Urinary bladder (tissue), 4 donors: ENCODE measurements at places on chromosomes 6 and 20. TPM values are rescaled to one million over a fixed set of nuclear protein-coding genes. Genes with fewer than 3 reads are reported as not detected.

The DUSP22 gene
- 23.2 TPM for total RNA-seq

The HLA-DRA gene
- 93.9 TPM for total RNA-seq

The SRMS gene
- 0.48 TPM for total RNA-seq

The CABLES2 gene
- 2.1 TPM for total RNA-seq

The TEAD3 gene
- total RNA-seq: 14.0 TPM

The NCOA7 gene
- 38.0 TPM for total RNA-seq

The LY6G5B gene
- total RNA-seq: 6.0 TPM

The CD24 gene
- 283 TPM for total RNA-seq

The MAK gene
- total RNA-seq: 0.05 TPM

The HCRTR2 gene
- 0.16 TPM for total RNA-seq

The MEP1A gene
- total RNA-seq: not detected

The GABRR1 gene
- not detected for total RNA-seq

The GNRH2 gene
- not detected for total RNA-seq

The PLG gene
- total RNA-seq: not detected

The RGS19 gene
- total RNA-seq: 7.8 TPM

The OTOR gene
- 0.16 TPM for total RNA-seq

The WFDC12 gene
- total RNA-seq: not detected

The GPR6 gene
- not detected for total RNA-seq

The C4A gene
- total RNA-seq: 3.6 TPM

The HLA-DRB5 gene
- 3.8 TPM for total RNA-seq

The C6orf163 gene
- 17.1 TPM for total RNA-seq

The ZNF76 gene
- 14.5 TPM for total RNA-seq

The OPN5 gene
- total RNA-seq: 0.05 TPM

The DDRGK1 gene
- 14.8 TPM for total RNA-seq

The PNLDC1 gene
- not detected for total RNA-seq

The NEURL2 gene
- total RNA-seq: 4.8 TPM

The HDGFL1 gene
- not detected for total RNA-seq

The SAMD5 gene
- total RNA-seq: 45.9 TPM

The RAMACL gene
- total RNA-seq: 6.0 TPM

The PHACTR3 gene
- total RNA-seq: 2.7 TPM

The CTCFL gene
- not detected for total RNA-seq

The ETV7 gene
- total RNA-seq: 0.79 TPM

The C6orf141 gene
- total RNA-seq: 3.1 TPM

The LAMA2 gene
- 190 TPM for total RNA-seq

The BNIP5 gene
- total RNA-seq: not detected

The CTAGE9 gene
- total RNA-seq: not detected

The IP6K3 gene
- 0.95 TPM for total RNA-seq

The PSORS1C2 gene
- not detected for total RNA-seq

The FGD2 gene
- total RNA-seq: 12.8 TPM

The OXT gene
- total RNA-seq: not detected

The DCDC2 gene
- total RNA-seq: 4.3 TPM

The FRMD1 gene
- 0.21 TPM for total RNA-seq

The LINC00237 gene
- total RNA-seq: not detected

The HEY2 gene
- 5.6 TPM for total RNA-seq

The PRL gene
- total RNA-seq: not detected

The MOXD1 gene
- 123 TPM for total RNA-seq

The FOXC1 gene
- total RNA-seq: 7.3 TPM

The TOX2 gene
- total RNA-seq: 1.6 TPM

The CNBD2 gene
- 1.9 TPM for total RNA-seq

The CRISP1 gene
- not detected for total RNA-seq

The OOEP gene
- not detected for total RNA-seq

The ATP6V1G2 gene
- 3.3 TPM for total RNA-seq

The KPNA5 gene
- 38.8 TPM for total RNA-seq

The ERVFRD-1 gene
- not detected for total RNA-seq
